ENCODE measurements at places on chromosomes 5 and 9.

- DNase-seq: no peak
These were observed 80.5 kb downstream of the PAPPA start for GRCh38 chr9:116234081-116234480.

- no peak for DNase-seq
These were observed 28.6 kb downstream of the TRIM32 start for GRCh38 chr9:116715751-116716150.

DNA sequence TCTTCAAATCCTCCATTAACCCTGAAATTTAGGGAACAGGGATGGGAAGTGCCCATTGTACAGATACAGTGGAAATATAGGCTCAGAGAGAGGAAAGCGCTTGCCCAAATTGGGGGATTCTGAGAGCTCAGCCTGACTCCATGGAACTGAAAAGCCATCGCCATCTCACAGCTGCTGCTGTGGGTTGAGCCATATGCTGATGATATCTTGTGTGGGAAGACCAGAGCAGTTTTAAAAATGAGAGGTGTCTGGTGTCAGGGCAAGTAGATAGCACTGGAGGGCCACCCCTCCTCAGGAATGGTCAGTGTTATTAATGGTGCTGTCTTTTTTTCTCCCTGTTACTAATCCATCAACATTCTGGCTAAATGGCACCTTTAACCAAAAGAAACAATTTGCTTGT is 50.9 kb upstream of the C5orf58 start:
- no peak for DNase-seq

DNA sequence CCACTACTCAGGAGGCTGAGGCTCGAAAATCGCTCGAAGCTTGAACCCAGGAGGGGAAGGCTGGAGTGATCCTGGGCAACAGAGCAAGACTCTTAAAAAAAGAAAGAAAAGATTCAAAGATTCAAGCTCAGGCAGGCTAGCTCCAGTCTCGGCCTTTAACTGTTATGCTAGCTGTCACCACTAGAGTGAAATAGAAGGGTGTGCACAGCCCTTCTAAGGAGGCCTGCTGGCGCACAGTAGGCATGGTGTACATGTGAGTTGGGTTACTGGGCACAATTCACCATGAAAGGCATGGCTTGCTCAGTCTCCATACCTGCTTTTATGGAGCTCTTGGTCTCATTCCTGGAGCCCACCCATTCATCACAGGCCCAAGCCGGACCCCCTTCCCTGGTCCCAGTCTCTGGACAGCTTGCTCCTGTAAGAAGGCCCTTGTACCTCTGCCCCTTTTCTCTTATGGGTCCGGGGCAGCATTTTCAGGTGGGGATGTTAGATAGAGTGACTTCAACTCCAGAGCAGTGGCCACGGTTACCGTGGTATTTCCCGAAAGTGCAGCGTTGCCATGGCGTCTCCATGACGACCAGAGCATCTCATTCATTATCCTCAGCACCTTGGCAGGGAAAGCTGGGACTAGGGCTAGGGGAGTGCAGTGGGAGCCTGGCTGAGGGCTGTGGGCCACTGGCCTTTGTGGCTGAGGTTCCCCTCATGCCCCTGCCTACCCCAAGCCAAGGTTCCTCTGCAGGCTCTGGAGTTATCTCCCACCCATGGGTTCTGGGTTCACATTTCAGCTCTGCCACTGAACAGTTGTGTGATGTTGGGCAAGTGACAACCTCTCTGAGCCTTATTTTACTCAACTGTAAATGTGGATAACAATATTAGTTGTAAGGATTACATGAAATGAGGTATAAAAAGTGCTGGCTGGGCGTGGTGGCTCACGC is 5.7 kb downstream of the NDST1 start:
- no peak for DNase-seq

DNA sequence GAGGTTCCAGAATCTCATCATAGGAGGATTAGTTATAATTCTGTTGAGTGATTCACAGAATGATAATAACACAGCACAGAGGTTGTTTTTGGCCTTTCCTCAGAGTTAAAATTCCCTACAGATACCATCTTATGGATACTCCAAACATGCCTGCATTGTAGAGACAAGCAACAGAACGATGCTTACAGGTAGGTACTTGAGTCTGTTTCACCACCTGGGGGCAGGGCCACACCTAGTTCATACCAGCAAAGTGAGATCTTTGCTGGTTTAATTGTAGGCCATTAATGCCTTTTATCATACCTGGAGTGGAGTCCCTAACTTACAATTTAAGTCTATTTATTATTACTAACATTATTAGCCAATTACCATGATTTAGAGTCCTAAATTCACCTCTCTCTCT is 416.5 kb upstream of the TLE4 start:
- no peak for DNase-seq

DNA sequence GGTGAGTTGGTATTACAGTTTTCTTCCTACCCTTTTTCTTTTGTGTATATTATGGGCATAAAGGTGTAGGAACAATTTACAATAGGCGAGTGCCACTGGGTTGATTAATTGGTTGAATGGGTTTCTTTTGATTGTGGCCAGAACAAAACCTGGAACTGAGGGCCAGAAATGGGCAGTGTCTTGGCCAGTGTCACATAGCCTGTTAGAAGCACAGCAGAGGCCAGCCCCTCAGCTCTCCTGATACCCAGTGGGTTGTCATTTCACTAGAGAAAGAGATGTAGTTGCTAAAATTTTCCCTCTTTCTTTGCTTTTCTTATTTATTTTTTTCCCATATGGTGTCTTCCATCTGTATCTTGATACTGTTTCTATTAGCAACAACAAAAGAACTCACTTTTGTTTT is 38.8 kb upstream of the SEMA6A start:
- no peak for DNase-seq
